Inflammatory macrophage (primary cell): ENCODE measurements at places on chromosomes 7 and 10.
A peak's percentile ranks its signal among the peaks of the same experiment; 100 is the strongest.

GRCh38 chr7:129394101-129394500 is 40.1 kb upstream of the STRIP2 start:
- DNase-seq, result no peak

DNA sequence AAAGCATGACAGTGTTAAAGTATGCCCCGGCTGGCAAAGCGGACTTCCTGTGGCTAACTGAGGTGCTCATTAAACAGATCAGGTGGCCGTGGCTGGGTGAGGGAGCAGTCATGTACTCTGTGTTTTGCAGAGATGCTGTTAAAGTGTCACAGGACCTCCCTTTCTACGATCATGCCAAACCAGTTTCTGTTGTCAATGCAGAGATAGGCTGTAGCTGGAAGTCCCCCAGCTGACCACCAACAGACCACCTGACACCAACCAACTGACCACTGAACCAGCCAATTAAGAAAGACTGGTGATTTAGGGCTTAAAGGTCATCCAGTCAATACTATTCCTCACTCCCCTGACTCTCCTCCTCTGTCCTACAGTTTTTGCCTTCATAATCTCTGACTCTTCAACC is 431.1 kb upstream of the LRGUK start:
- DNase-seq, result no peak

DNA sequence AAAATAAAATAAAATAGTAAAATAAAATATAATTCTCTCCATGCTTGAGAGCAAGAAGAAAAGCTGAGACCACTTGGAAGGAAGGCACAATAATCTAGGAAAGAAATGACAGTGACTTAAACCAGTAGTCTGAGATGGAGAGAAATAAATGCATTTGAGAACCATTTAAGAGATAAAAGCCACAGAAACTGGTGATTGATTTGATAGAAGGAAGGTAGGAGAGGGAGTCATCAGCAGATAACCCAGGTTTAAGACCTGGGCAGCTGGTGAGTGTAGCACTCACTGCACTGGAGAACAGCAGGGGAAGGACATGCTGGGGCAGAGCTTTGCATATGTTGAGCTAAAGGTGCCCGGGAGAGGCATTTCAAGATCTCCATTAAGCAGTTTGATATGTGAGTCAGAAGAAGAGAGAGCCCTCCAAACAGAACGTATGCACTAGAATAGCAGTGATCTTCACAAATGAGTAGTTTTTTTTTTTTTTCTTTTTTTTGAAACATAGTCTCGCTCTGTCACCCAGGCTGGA is 268.0 kb downstream of the DYNC1I1 start:
- no peak for DNase-seq

- DNase-seq, result no peak
These were observed 27.8 kb upstream of the NUB1 start for GRCh38 chr7:151313857-151314256.

DNA sequence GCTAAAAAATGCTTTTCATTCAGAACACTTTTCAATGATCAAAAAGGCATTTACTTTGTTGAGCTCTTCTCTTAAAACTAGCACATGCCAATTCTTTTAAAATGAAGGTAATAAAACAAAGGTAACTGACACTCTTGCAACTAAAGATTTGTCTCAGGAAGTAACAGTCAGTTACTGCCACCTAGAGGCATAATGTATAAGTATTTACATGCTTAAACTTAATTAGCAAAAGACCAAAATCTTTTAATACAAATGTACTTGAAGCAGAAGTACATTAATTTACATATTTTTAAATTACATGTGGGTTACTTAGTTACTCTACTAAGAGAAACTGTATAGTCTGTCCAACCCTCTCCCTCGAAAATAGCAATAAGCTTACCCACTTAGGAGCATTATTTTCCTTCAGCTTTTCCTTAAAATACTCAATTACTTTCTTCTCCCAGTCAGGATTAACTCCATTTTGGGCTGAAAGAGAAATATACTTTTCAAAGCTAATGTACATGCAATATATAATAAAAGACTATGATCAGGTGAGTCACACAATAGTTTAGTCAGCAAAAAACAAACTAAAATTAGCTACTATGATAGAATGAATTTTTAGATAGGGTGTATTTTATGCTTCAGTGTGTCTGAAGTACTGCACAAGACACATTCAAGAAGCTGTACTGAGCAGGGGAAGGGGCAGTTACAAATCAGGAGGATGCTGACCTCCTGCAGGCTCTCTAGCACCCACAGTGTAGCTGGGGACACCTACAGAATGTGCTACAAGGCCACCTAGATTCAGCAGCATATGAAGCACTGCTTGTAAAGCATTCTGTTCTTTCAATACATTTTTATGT is 13.0 kb downstream of the MCMBP start:
- peak; percentile 60 for DNase-seq
